Hippocampal formation (tissue), 2 donors: ENCODE measurements at places on chromosomes 12 and 14.

GRCh38 chr12:108973629-108974152, 47.2 kb downstream of the SVOP start:
- no peak for DNase-seq

- DNase-seq = no peak
Measured at GRCh38 chr12:123571343-123571813, 13.0 kb upstream of the TMED2 start.

GRCh38 chr12:77049767-77050353, 15.5 kb downstream of the E2F7 start:
- DNase-seq = no peak

GRCh38 chr14:33932033-33932432, 18.8 kb downstream of the EGLN3 start:
- DNase-seq = no peak

DNA sequence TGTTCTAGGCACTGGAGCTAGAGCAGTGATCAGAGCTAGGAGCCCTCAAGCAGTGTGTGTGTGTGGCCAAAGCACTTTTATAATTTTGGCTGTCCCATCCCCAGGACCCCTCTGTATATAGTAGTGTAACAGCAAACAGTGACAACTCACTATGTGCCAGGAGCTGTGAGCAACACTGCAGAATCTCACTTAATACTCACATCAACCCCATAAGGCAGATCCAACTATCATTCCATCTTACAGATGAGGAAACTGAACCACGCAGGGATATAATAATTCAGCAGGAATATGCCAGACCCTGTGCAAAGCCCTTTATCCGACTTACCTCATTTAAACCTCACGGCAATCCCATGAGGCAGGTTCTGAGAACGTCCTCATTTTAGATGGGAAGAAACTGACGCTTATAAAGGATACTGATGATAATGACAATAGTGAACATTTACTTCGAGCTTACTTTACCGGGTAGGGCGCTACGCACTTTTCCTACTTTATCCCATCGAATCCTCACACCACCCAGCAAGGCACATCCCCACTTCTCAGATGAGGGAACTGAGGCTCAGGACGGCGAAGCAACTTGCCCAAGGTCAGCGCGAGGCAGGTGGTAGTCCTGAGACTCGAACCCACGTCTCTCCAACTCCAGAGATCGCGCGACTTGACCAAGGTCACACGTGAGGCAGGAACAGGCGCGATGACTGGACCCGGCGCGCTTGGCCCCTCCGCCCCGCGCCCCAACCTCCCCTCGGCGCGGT, 687 bp downstream of the RAB35 start:
- DNase-seq = no peak

DNA sequence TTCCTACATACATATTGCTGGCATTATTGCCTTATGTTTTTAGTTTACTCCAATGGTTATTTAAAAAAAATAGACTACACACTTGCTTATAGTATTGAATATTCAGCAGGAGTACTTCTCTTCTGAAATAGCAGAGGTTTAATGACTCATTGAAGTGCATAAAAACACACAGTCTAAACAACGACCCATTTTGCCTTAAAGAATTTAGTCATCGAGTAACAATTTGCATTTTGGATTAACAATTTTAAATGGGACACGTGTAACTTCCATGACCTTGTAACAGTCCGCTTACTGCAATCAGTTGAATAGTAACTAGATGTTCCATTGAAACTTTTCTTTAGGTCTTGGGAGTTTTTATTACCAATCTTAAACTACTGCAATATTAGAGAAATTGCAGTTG, 9.0 kb downstream of the TRHDE start:
- DNase-seq = no peak

- no peak for DNase-seq
Measured at GRCh38 chr12:65497660-65498059, 219.2 kb downstream of the MSRB3 start.

DNA sequence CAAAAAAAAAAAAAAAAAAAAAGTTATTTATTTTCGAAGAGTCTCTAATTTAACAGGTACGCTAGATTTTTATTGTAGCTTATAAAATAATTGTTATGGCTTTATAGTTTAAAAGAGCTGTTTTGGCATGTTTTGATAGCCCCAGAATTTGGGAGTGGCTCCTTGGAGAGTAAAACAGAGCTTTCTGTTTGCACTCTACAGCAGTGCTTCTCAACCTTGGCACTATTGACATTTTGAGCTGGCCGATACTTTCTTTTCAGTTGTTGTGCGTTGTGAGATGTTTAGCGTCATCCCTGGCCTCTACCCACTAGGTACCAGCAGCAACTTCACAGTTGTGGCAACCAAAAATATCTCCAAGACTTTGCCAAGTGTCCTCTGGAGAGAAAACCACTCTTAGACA, 30.6 kb downstream of the PLBD1 start:
- no peak for DNase-seq

- DNase-seq = no peak
Measured at GRCh38 chr14:64005822-64006221, 153.0 kb downstream of the SYNE2 start.

- peak; percentile 24 for DNase-seq
Measured at GRCh38 chr12:124391340-124392261, 96.7 kb downstream of the RFLNA start.

DNA sequence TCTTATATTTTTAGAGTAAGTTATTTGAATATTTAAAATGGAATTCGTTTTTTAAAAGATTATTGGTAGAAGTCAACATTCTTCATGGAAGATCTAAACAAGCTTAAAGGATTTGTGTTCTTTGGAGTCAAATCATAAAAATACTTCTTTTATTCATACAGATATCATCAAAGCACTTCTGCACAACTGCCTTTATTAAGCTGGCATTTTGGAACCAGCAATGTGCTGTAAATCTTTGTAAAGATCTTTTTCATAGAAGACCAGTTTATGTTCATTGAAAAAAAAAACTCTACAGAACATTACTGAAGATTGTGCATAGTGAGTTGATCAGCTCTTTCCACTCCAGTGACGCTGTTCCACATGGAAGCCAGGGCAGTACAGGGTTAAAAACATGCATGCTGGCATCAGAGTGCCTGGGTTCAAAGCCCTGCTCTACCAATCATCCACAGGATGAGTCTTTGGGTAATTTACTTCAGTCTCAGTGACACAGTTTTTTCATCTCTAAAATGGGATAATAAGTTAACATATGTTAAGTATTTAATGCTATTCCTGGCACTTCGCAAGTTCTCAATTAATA, 109.6 kb upstream of the SLC38A4 start:
- DNase-seq = no peak

GRCh38 chr14:103561381-103562178, 877 bp downstream of the BAG5 start:
- DNase-seq = no peak

DNA sequence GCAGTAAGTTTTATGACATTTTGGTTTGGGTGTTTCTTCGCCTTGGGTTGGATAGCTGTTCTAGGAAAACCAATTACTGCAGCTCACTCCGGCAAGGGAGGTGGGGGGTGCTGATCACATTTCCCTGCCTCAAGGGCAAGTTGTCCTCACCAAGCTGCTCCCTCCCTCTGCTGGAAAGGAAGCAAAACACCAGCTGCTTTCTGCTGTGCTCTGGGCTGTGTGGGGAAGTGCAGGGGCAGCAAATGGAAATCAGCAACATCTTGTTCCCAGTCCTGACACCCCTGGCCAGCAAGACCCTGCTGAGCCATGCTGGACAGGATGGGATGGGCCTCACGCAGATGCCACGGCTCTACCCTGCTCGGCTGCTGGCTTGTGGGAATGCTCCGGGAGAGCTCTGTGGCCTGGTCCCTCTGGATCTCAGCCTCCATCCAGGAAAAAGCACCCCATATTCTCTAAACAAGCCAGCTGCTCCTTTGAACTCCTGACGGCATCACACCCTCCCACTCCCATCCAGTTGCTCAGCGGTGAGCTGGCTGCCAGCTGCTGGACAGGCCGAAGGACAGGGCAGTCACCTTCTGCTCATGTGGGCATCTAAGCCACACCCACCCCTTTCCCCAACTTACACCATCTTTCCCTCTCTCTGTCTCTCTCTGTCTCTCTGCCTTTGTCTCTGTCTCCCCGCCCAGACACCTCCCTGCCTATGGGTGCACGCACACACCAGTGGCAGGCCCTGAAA, 52.4 kb upstream of the EIF5 start:
- no peak for DNase-seq

DNA sequence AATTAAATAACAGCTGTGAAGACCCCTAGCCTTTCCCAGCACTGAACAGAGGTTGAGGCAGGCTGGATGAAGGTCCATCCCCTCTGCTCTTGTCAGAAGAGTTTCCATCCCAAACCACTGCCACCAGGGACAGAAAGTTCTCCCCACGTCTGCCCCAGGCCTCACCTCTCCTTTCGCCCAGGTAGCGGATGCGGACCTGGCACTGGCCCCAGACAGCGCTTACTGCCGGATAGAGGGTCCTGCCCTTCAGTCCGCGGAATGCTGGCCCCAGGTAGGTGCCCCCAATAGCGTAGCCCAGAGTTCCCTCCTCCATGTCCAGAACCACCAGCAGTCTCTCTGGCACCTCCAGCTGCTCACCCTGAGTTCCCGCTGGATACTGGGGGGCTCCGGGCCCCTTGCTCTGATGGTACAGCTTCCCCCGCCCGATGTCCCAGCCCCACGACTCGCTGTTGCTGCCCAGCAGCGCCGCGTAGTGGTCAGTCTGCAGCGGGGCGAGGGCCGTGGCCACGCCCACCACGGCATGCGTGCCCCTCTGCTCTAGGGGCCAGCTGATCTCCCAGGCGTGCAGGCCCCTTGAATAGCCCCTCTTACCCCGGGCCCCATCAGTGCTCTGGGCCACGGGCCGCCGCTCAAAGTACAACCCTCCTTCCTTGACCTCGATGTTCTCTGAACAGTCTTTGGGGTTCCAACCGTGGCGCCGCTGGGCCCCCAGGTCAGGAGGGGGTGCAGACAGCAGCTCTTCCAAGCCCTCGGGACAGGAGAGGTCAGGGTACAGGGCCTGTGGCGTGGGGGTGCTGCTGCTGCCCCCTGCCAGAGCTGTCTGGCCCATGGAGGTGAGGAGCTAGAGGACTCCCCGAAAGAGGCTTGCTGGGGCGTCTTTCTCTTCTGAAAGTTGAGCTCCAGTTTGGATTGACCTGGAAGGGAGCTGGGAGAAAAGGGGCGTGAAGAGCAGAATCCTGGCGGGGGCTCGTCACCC, 742 bp downstream of the SPSB2 start:
- peak; percentile 70 for DNase-seq

DNA sequence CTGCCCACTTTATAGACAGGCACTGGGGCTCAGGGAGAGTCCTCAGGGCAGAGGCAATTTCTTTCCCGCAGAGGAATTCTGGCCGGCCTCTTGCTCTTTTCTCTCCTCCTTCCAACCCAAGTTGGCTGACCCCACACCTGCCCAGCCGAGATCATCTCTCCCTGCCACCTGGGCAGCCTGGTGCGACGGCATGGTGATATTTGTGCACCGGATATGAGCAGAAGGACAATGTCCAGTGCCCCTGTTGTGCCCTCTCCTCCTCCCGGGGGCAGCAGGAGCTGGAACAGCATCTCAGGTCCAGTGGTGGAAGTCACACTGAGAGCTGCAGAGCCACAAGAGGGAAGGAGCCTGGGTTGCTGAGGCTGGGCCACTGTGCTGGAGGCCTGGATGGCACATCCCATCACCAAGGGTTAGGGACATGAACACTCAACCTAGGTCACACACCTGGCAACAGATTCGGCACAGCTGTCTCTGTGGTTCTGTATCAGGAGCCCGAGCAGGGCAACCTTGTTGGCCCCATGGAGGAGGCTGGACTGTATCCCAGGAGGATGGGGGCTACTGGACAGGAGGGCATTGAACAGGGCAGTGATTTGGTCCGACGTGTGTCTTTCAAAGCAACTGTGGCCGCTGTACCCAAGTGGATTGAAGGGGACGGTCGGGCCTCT, 57.7 kb upstream of the DIO3 start:
- no peak for DNase-seq

GRCh38 chr14:60485057-60485597, 736 bp downstream of the C14orf39 start:
- DNase-seq = no peak

- DNase-seq = no peak
Measured at GRCh38 chr12:131425112-131426075, 285.5 kb upstream of the SFSWAP start.

DNA sequence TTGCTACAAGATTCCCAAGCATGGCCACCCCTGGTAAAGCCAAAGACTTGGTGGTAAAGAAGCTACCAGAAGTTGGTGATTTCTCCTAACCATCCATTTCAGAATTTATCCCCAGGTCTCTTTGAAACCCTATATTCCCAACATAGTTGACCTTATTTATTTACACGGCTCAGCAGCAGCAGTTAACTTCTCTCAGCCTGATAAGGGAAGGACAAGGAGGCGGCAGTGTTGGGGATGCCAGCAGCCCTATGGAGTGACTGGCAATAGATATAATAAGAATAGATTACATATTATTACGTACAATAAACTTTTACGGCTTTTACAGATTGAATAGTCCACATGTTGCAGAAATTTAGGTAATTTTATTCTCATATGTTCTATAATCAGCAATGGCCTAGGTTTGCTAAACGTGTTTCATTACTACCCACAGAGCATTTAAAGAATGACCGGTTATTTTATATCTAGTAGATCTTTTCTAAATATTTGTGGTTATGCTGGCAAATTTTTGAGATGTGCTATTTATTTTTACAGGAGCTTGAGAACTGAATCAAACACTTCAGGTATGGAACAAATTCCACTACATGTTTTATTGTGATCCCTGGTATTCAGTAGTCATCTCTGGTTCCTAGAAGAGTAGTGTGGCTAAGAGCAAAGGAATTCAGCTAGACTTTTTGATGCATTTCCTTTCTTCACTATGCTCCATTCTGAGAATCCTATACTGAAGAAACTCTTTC, 19.8 kb upstream of the PALS1 start:
- no peak for DNase-seq

DNA sequence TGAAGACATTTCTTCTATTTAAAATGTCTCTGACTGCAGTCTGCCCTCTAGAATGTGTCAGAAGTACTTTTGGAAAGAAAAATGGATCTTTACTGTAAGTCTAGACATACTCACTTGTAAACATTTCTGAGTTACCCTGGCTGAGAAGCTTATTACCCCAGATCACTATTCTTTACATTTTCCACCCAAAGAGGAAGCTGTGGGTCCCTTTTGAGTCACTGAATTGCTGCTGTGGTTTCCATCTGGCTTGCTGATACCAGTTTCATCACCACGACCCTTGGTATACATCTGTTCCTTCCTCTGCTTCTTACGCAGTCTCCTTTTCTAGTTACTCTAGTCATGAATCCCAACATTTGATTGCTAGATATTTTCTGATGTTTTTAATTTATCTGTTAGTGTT, 20.2 kb upstream of the CLEC4D start:
- no peak for DNase-seq

GRCh38 chr14:41609704-41610183, 3.1 kb downstream of the LRFN5 start:
- peak; percentile 26 for DNase-seq

DNA sequence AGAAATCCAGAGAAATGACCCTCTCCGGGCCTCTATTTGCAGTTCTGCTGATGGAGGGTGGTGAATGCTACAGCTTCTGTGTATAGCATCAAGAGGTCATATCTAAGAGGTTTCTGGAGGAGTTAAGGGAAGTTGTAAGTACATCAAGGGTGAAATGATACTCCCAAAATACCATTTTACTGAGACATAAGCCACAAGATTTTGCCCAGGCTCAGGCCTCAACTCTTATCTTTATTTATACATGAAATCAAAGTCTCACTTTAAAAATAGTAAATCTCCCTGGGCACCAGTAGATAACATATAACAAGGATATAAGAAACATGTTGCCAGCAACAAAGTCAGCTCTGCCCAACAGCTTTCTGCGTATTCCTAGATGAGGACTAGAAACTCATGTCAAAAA, 40.4 kb downstream of the NIN start:
- DNase-seq = no peak

- DNase-seq = no peak
Measured at GRCh38 chr14:99724196-99724891, 40.2 kb downstream of the CYP46A1 start.
